Neuronal stem cell (in vitro differentiated cells): ENCODE measurements at places on chromosomes 12 and 14.

DNA sequence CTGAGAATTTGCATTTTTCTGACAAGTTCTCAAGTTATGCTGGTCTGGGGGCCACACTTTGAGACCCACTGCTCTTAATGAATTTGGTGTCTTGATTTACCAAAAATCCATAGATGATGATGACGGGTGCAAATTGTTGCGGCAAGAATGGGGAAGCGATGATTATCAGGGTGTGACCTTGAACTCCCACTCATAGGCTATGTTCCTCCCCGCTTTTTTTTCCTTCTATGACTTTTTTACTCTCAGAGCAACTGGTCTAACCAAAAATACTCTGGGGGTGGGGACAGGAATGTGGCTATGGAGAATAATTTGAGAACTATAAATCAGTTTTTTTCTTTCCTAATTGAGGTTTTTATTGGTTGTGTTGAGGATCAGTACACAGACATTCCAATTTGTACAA lies 83.6 kb downstream of the PPFIBP1 start:
- DNase-seq: no peak

DNA sequence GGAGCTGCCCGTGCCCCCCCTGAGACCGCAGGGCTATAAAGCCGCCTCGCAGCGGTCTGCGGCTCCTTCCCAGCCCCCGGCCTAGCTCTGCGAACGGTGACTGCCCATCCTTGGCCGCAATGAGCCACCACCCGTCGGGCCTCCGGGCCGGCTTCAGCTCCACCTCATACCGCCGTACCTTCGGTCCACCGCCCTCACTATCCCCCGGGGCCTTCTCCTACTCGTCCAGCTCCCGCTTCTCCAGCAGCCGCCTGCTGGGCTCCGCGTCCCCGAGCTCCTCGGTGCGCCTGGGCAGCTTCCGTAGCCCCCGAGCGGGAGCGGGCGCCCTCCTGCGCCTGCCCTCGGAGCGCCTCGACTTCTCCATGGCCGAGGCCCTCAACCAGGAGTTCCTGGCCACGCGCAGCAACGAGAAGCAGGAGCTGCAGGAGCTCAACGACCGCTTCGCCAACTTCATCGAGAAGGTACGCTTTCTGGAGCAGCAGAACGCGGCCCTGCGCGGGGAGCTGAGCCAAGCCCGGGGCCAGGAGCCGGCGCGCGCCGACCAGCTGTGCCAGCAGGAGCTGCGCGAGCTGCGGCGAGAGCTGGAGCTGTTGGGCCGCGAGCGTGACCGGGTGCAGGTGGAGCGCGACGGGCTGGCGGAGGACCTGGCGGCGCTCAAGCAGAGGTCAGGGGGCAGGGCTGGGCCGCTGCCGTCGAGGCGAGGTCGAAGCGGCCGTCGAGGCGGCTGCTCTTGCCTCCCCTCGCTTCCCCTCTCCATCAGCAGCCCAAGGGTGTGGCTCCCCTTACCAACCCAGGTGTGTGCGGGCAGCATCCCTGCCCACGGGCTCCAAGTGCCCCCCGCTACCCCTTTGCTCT lies at the start of gene PRPH:
PRPH (plus strand) TSS at position 66 of the 855 bp plus-strand sequence; CDS start at position 120, 54 bp downstream.
- DNase-seq: no peak

GRCh38 chr12:52915637-52916036 lies 10.8 kb upstream of the KRT8 start:
- no peak for DNase-seq

DNA sequence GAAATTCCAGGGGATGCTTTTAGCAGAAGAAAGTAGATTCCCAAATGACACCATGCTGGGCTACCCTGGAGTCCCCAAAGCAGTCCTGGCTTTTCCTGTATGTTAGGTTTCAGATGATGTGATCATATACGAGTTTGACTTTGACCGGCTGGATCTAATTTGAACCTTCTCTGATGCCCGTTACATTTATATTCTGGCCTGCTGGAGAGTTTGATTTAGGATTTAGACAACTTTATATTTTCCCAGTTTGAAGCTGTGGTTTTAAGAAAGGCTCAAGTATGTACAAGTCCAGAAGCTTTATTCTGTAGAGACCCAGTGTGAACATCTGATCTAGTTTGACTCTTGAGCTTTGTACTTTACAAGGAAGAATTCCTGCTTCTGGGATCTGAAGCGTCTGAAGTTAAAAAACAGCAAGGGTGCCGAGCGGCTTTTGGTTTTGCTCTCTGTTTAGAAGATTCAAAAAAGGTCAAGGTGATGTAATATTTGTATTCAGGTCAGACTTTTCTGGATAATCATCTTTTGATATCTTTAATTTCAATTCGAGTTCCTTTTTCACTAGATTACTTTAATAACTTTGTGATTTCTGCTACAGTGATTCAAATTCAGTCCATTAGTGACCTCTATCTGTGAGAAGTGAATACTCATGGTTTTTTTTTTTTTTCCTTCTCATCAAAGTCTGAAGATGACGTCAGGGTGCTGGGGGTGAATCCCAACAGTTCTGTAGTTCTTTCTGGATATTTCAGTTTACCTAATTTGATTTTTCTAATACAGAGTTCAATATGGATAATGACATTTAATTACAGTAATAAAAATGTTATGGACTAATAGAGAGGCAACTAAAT lies 6.3 kb downstream of the FLRT2 start:
- DNase-seq: no peak

DNA sequence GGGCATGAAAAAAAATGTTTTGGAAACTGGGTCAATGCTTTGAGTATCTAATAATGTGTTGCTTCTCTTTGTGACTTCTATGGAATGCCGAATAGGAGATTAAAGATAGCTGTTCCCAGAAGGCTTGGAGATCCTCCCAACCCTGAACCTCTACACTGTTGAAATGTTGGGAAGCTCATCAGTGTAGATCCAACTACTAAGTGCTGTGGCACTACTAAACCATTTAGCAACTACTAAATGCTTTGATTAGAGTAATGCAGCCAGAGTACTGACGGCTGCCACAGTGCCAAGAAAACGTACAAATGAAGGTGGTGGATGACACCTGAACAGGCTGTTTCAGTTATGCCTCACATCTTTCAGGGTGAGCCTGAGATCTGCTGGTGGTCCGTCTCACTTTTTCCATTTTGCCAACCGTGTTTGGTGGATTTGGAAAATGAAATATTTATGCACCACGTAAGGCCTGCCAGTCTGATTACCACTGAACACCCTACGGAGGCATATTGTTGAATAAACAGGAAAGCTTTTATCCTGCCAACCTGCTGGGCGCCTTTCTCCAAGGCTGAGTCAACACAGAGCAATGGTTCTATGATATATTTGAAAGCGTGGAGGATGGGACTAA lies 938.0 kb upstream of the FLRT2 start:
- DNase-seq: no peak

- DNase-seq: no peak
Measured at GRCh38 chr12:114361545-114361944, 44.4 kb downstream of the TBX5 start.

DNA sequence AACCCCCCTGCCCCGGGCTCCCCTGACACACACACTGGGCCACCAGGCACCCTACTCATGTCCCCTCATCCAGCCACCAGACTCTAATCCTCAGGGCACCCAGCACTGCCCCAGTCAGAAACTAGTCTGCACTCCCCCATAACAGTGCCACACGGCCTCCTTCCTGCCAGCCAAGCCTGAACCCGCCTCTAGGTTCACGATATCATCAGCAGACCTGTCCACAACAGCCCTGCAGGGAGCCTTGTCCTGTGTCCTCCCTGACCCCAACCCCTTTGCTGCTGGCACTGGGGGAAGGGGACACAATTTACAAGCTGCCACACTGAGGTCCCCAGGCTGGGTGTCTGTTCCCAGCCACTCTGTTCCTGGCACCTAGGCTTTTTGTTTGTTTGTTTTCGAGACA lies 33.6 kb downstream of the LTBP2 start:
- DNase-seq: no peak

GRCh38 chr12:131942671-131943070 lies 7.1 kb upstream of the EP400 start:
- DNase-seq: no peak

GRCh38 chr12:1781772-1782171 lies 38.6 kb upstream of the LRTM2 start:
- no peak for DNase-seq

GRCh38 chr12:47648056-47648579 lies 57.7 kb downstream of the RPAP3 start:
- DNase-seq: no peak

GRCh38 chr12:109464642-109465351 lies 12.3 kb downstream of the KCTD10 start:
- DNase-seq: no peak

DNA sequence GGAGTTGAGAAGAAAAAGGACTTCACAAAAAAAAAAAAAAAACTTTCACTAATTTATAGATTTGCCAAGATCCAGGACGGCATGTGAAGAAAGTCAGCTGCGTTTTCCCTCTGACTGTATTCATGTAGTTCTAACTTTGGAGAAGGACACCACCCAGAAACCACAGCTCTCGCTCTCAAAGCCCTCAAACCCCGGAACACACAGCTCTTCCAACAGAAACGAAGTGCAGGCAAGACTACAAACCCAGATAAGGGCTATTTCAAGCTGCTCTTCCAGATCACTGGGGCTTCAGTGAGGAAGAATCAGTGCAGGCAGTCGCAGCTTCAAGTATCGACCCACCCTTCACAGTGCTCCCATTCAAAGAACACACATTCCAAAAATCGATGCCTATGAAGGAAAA lies 13.2 kb downstream of the KCNH5 start:
- DNase-seq: no peak

DNA sequence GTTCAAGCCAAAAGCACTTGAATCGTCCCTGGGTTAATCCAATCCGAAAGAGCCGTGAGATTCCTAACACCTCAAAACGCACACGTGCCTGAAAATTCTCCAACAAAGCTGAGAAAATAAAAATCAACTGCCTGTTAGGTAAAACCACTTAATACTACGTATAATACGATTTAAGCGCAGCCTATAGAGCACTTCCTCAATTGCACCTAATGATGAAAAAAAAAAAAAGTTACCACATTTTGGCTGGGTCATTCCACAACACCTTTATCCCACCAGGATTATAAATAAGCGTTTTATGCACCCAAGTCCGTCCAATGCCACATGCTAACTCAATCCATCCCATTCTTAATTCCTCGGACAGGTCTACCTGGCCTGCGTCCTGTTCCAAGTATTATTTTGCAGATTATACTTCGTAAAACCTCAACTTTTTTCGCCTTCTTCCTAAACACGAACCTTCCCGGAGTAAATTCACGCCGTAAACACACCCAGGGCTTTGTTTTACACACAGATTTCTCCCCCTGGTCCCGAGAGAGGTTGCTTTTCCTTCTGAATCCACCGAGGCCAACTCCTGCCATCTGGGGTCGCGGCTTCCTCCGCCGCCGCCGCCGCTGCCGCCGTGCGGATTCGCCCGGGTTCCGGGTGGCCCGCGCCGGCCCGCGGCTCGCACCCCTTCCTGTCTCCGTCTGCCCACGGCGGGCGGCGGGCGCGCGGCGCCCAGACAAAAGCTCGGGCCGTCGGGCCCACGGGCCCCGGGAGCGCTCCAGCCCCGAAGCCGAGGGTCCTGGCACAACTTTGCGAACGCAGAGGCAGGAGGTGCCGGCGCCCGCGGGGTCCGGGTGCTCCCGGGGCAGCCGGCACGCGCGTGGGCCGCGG lies 66.2 kb downstream of the RNF34 start:
- no peak for DNase-seq

GRCh38 chr14:40476005-40476404 lies 1043.8 kb upstream of the FBXO33 start:
- no peak for DNase-seq

GRCh38 chr12:64293654-64294364 lies 71.7 kb upstream of the KICS2 start:
- no peak for DNase-seq

GRCh38 chr12:14883686-14884085 lies 2.0 kb downstream of the MGP start:
- DNase-seq: no peak

- no peak for DNase-seq
Measured at GRCh38 chr14:92991536-92991935, 68.6 kb downstream of the CHGA start.

- no peak for DNase-seq
Measured at GRCh38 chr14:103001651-103002396, 55.5 kb downstream of the CDC42BPB start.

DNA sequence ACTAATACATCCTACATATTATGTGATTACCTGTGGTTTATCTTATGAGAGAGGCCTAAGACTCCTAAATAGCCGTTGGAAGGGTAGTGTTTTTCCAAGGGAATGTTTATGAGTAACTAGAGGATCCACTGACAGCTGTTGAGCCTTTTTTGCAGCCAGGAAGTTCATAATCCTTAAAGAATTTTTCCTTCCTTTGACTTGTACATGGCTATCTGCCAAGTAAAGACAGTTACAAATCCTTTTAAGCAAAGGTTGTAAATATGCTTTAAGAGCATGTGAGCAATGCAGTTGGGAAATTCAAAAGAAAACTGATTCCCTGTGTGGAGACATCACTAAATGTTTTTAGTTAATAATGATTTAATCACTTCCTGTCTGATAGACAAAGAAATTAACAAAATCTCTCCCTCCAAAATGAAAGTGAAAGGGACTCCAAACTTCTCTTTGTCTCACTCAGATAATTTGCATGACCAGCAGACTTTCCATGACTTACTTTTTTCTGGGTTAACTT lies 333.8 kb downstream of the PDZRN4 start:
- no peak for DNase-seq
